Smooth muscle cell of the pulmonary artery (primary cell): ENCODE measurements at places on chromosomes 16 and 17. TPM values are rescaled to one million over a fixed set of nuclear protein-coding genes. Genes with fewer than 3 reads are reported as not detected.

The EVPL gene
- under 0.01 and 0.10 TPM in 2 replicates for total RNA-seq

The KRTAP2-2 gene
- not detected in 2 replicates for total RNA-seq

The FBXL20 gene
- total RNA-seq, result 15.2 and 17.1 TPM in 2 replicates

The ABCA6 gene
- 12.4 and 42.6 TPM in 2 replicates for total RNA-seq

The OR1A1 gene
- not detected in 2 replicates for total RNA-seq

The WNT9B gene
- total RNA-seq, result not detected in 2 replicates

The OR4D1 gene
- total RNA-seq, result not detected in 2 replicates

The RNF227 gene
- 4.0 and 6.9 TPM in 2 replicates for total RNA-seq

The SHBG gene
- total RNA-seq, result 0.53 and 0.72 TPM in 2 replicates

The C17orf67 gene
- 0.69 and 0.91 TPM in 2 replicates for total RNA-seq

The MMP15 gene
- 2.4 and 4.3 TPM in 2 replicates for total RNA-seq

The KCNH4 gene
- total RNA-seq, result 0.03 TPM in 1 of 2 replicates, not detected in the other

The SLX1B gene
- 3.1 and 8.9 TPM in 2 replicates for total RNA-seq

The MYH11 gene
- total RNA-seq, result 0.59 and 1.2 TPM in 2 replicates

The FBXW10 gene
- total RNA-seq, result 0.03 TPM in 1 of 2 replicates, not detected in the other

The CDR2L gene
- total RNA-seq, result 22.5 and 25.6 TPM in 2 replicates

The MARCHF10 gene
- total RNA-seq, result under 0.01 and 0.03 TPM in 2 replicates

The SLC25A10 gene
- 5.5 and 8.6 TPM in 2 replicates for total RNA-seq

The EPX gene
- total RNA-seq, result not detected in 2 replicates

The SMPD3 gene
- total RNA-seq, result 0.07 and 0.10 TPM in 2 replicates

The FBXO39 gene
- total RNA-seq, result 0.07 and 0.26 TPM in 2 replicates

The SDK2 gene
- 0.10 and 0.13 TPM in 2 replicates for total RNA-seq

The PDILT gene
- total RNA-seq, result not detected in 2 replicates

The KRT15 gene
- total RNA-seq, result 0.13 and 2.8 TPM in 2 replicates

The MYH2 gene
- total RNA-seq, result not detected in 2 replicates

The HSD17B2 gene
- not detected in 2 replicates for total RNA-seq

The MMP2 gene
- 977 and 1,577 TPM in 2 replicates for total RNA-seq

The DNASE1L2 gene
- total RNA-seq, result 0.65 and 0.92 TPM in 2 replicates

The CLEC3A gene
- not detected in 2 replicates for total RNA-seq

The ACSM2A gene
- total RNA-seq, result not detected in 2 replicates

The CHCT1 gene
- not detected in 2 replicates for total RNA-seq

The HOXB2 gene
- 7.5 and 12.0 TPM in 2 replicates for total RNA-seq

The BAHCC1 gene
- total RNA-seq, result 12.4 and 14.3 TPM in 2 replicates

The DHRS13 gene
- 5.9 and 11.9 TPM in 2 replicates for total RNA-seq

The MYH1 gene
- not detected in 2 replicates for total RNA-seq

The CMTM2 gene
- total RNA-seq, result not detected in 2 replicates

The GDE1 gene
- total RNA-seq, result 52.7 and 61.5 TPM in 2 replicates

The KRT39 gene
- total RNA-seq, result not detected in 2 replicates

The KRTAP3-2 gene
- total RNA-seq, result not detected in 2 replicates

The USP10 gene
- total RNA-seq, result 55.9 and 67.8 TPM in 2 replicates

The CETP gene
- total RNA-seq, result 0.17 and 0.52 TPM in 2 replicates

The MED1 gene
- 24.7 and 25.2 TPM in 2 replicates for total RNA-seq

The SCGB1C2 gene
- not detected in 2 replicates for total RNA-seq

The MAPT gene
- 0.52 and 0.53 TPM in 2 replicates for total RNA-seq

The CYGB gene
- total RNA-seq, result 24.4 and 51.4 TPM in 2 replicates

The ARL5C gene
- not detected in 2 replicates for total RNA-seq

The C1QTNF1 gene
- 84.0 and 195 TPM in 2 replicates for total RNA-seq

The MC1R gene
- 6.0 and 7.9 TPM in 2 replicates for total RNA-seq

The SLC5A10 gene
- total RNA-seq, result under 0.01 TPM in 1 of 2 replicates, not detected in the other

The TAT gene
- not detected in 2 replicates for total RNA-seq

The PHB1 gene
- 77.7 and 111 TPM in 2 replicates for total RNA-seq

The CBX1 gene
- total RNA-seq, result 34.4 and 34.9 TPM in 2 replicates

The EXOC3L1 gene
- 0.13 TPM in 1 of 2 replicates, not detected in the other for total RNA-seq

The PRR35 gene
- not detected in 2 replicates for total RNA-seq

The LGALS9C gene
- not detected in 2 replicates for total RNA-seq
